ENCODE measurements at places on chromosomes 12 and 14.

DNA sequence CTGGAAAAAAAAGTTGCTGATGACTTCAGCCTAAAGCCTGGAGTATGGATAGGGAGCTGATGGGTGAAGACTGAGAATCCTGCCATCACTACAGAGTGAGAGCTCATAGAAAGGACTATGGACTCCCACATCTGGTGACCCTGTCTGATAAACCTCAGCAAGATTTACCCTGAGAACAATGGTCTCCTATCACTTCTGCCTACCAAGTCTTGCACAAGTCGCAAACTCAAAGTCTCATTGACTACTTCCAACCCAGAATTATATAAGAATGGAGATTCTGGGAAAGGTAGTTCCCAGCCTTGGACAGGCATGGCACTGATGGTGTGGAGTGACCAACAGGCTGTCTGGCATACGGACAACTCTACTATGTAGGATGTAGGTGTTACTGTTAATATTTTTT, 9.7 kb upstream of the MDM1 start:
- H3K4me3 ChIP-seq, result no peak overlapping the region
- H3K27ac ChIP-seq, result no peak overlapping the region
- peaks cover 17% of the 10 kb centered on the region for H3K27me3 ChIP-seq
- H3K4me1 ChIP-seq, result peaks cover 12% of the 10 kb centered on the region
- no peak for DNase-seq

GRCh38 chr12:23113781-23114180, 488.8 kb downstream of the ETNK1 start:
- DNase-seq, result no peak
- H3K4me3 ChIP-seq, result no peak overlapping the region
- H3K4me1 ChIP-seq, result no peaks in the 10 kb centered on the region
- H3K27ac ChIP-seq, result no peak overlapping the region
- no peaks in the 10 kb centered on the region for H3K36me3 ChIP-seq
- H3K27me3 ChIP-seq, result no peaks in the 10 kb centered on the region

GRCh38 chr12:30774599-30774998, 19.8 kb upstream of the CAPRIN2 start:
- H3K4me1 ChIP-seq, result no peaks in the 10 kb centered on the region
- no peaks in the 10 kb centered on the region for H3K36me3 ChIP-seq
- no peaks in the 10 kb centered on the region for H3K27me3 ChIP-seq
- H3K27ac ChIP-seq, result no peak overlapping the region
- no peak for DNase-seq

DNA sequence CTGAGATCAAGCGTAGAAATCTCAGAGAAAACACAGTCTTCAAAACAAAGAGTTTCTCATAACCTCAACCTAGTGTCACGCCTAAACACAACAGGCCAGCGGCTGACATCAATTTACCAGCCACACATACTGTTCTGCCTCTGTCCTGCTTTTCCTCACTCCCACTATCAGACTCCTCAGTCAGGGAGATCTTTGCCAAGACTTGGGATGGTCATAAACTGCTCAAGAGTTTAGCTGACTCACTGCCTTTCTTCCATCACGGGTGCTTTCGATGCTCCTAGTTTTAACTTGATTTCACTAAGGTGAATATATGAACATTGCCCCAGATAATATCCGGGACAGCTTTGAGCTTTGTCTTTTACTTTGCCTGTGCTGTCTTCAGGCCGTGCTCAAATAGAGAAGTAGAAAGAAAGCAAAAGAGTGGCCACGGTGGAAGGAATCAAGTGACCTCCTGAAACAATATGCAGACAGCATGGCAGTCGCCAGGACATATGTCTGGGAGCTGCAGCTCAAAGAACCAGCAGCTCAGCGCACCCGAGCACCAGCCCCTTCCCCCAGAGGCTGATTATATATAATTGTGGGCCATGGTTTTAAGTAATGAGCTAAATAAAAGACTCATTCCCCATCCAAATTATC, 12.1 kb downstream of the MDM1 start:
- H3K27ac ChIP-seq, result no peak overlapping the region
- no peaks in the 10 kb centered on the region for H3K4me1 ChIP-seq
- H3K27me3 ChIP-seq, result no peaks in the 10 kb centered on the region
- DNase-seq, result no peak
- peaks cover 20% of the 10 kb centered on the region for H3K36me3 ChIP-seq
- no peak overlapping the region for H3K4me3 ChIP-seq

DNA sequence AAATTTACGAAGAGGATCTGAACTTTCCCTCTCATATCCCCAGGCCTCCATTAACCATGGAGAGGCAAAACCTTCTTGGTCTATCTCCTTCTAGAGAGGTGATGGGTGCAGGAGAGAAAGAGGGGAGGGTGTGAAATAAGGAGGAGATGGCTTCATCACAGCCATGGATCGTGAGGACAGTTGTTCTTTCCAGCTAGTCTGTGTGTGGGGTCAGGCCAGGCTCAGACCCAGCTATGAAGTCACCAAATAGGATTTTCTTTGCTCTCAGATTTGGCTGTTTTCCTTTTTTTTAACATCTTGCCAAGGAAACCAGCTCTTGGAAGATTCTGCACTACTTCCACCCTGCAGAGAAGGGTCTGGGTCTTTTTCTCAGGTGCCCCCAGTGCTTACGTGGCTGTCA, 64.9 kb upstream of the FAM181A start:
- no peak overlapping the region for H3K27ac ChIP-seq
- H3K4me1 ChIP-seq, result no peaks in the 10 kb centered on the region
- no peak overlapping the region for H3K4me3 ChIP-seq
